ENCODE measurements at places on chromosomes 13 and 19.

DNA sequence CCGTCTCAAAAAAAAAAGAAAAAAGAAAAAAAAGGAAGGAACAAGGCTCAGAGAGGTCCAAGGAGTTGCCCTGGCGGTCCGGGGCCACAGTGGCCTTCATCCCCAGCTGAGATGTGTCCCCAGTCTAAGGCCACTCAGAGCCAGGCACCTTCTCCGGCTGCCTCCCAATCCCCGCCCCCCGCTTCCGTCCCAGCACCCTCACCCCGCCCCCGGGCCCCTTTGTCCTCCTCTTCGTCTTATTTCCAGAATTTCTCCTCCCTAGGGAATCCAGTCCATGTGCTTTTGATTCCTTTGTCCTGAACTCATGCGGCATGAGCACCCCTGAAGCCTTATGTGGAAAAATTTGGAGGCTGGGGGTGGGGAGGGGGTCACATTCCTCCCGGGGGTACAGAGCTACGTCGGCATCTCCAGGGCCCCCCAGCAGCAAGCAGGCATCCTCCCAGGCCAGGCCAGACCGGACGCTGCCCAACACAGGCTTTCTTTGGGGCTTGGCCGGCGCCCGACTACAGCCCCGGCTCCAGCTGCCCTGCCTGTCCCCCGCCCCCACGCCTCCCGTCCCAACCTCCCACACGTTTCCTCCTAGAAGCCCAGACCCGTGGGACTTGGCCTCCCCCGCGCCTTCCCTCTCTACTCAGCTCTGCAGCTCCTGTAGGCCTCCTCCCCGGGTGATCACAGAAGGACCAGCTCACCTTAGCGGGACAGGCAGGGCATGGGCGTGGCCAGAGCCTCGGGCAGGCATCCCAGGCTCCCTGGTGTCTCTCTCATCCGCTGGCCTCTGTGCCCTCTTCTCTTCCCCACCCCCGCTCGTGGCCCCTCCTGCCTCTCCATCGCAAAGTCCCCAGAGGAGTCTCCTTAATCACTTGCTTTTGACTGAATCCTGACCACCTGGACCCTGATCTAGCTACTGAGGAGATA, 17.8 kb upstream of the ADGRE5 start:
- peak; percentile 68 for DNase-seq

GRCh38 chr19:16283210-16284061, 41.2 kb upstream of the KLF2 start:
- no peak for DNase-seq

- no peak for DNase-seq
Measured at GRCh38 chr13:28794396-28794795, 25.7 kb upstream of the MTUS2 start.

- DNase-seq = no peak
Measured at GRCh38 chr19:2883686-2884439, 16.7 kb downstream of the ZNF556 start.

- DNase-seq = peak; percentile 69
Measured at GRCh38 chr19:41641879-41642485, 15.1 kb upstream of the CEACAM4 start.

DNA sequence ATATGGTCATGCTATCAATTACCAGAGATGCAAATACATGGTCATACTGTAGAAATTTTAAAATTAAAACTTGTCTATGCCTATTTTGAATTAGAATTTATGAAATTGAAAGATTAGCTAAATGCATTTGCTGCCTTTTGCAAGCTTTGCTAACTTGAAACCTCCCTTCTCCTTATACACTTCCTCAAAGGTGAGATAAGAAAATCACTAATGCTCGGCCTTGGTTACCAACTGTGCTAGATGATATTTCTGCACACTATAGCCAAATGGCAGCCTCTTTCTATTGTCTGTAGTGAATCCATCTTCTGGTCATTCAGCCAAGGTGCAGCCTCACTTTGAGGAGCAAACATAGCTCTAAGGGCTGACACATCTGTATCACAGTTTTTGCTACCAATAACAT, 31.1 kb upstream of the MYCBP2 start:
- DNase-seq = no peak

GRCh38 chr13:32548837-32549236, 10.2 kb upstream of the N4BP2L2 start:
- no peak for DNase-seq

- DNase-seq = no peak
Measured at GRCh38 chr19:55467236-55468053, 2.9 kb upstream of the C19orf85 start.

- no peak for DNase-seq
Measured at GRCh38 chr13:51816604-51817249, 12.8 kb upstream of the DHRS12 start.

GRCh38 chr19:32691291-32691951, at the start of gene NUDT19:
Gene NUDT19 (plus strand): TSS chr19:32691821. CDS start chr19:32691961, 140 bp downstream.
- peak; percentile 88 for DNase-seq

- DNase-seq = no peak
Measured at GRCh38 chr19:1066748-1067340, at the start of gene ARHGAP45. Gene ARHGAP45 (plus strand): TSS chr19:1067167. CDS start chr19:1067406, 239 bp downstream.

- DNase-seq = no peak
Measured at GRCh38 chr19:17180997-17181702, 34.0 kb upstream of the USE1 start.

DNA sequence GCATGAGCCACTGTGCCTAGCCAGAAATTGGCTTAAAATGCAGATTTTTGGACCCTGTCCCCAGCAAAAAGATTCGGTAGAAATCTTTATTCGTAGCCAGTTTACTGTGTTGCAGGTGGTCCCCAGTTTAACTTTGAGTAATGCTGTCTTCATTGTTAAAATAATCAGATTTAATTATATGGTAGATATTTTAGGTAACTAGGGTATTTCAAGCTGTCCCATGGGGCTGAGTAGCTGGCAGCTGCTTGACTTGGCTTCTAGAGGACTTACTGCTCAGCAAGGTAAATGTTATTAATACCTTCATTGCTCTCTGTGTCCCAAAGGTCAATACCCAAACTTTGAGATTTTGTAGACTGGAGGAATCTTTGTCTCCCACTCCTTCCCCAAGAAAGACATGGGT, 21.1 kb downstream of the LSM14A start:
- DNase-seq = peak; percentile 75

GRCh38 chr19:3097442-3097871, 3.3 kb downstream of the GNA11 start:
- DNase-seq = no peak

- no peak for DNase-seq
Measured at GRCh38 chr13:39536274-39536673, 66.7 kb downstream of the LHFPL6 start.

DNA sequence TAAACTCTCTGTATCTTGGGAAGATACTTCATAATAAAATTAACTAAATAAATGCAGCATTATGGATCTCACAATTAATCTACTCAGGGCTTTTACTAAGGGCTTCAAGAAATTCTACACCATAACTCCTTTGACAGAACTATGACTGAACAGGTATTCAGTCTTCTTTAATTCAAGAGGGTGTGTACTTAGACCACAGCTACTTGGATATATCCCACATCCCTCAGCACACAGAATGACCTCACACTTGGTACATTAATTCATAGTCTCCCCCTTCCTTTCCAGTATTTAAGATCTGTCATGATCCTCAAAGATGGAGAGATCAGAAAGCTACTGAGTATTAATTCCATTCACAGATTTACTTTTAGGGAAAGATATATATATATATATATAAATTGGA, 11.6 kb downstream of the DIAPH3 start:
- no peak for DNase-seq

DNA sequence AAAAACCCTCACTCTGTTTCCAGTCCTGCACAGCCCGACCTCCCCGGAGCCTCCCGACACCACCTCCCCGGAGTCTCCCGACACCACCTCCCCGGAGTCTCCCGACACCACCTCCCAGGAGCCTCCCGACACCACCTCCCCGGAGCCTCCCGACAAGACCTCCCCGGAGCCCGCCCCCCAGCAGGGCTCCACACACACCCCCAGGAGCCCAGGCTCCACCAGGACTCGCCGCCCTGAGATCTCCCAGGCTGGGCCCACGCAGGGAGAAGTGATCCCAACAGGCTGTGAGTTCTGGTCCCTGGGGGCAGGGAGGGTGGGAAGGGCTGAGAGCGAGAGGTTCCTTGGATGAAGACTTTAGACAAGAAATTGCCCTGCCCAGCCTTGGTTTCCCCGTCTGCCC, 5.4 kb downstream of the MADCAM1 start:
- no peak for DNase-seq

DNA sequence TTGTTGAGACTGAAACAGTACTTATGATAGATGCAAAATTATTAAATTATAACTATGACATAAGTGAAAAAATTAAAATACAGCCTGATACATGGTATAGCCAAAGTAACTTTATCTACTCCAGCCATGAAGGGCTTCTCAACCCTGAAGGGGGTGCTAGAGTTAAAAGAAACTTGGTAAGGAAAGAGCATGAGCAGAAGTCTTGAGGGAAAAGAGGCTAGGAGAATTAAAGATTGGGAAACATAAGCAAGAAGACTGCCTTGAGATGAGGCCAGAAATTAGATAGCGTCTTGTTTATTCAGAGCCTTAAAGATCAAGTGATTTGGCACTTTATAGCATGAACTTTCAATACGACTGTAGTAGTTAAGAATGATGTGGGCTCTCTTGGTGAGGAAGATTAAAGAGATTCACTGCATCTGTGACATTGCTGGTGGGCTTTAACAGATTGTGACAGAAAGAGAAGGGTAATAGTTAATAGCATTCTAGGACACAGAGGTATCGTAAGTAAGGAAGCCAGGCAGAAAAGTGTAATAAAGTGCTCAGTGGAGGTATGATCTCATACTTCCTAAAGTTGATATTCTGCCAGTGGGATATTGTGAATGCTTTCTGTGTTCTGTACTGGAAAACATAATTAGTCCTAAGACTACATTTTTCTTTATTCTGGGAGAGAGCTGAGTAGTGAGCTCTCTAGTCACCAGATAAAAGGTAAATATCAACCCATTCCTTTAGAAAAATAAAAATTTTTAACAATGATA, 385.4 kb upstream of the PRR20A start:
- no peak for DNase-seq

DNA sequence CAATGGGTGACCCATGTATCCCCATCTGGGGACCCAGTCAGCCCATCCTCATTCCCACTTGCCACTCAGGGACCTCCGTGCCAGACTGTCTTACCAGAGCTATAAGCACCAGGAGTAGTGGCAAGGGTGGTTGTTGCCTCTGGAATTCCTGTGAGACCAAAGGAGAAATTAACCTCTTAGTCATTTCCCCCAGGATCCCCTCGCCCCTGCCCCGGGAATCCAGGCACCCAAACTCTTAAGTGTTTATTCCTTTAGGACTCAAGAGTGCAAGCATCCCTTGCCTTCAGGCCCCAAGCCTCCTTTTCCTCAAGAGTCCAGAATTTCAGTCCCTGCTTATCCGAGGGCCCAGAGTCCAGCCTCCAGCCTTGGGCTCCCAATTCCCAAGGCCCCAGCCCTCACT, 9.2 kb downstream of the NTN5 start:
- no peak for DNase-seq

- no peak for DNase-seq
Measured at GRCh38 chr13:45141369-45141768, 21.1 kb downstream of the GTF2F2 start.

DNA sequence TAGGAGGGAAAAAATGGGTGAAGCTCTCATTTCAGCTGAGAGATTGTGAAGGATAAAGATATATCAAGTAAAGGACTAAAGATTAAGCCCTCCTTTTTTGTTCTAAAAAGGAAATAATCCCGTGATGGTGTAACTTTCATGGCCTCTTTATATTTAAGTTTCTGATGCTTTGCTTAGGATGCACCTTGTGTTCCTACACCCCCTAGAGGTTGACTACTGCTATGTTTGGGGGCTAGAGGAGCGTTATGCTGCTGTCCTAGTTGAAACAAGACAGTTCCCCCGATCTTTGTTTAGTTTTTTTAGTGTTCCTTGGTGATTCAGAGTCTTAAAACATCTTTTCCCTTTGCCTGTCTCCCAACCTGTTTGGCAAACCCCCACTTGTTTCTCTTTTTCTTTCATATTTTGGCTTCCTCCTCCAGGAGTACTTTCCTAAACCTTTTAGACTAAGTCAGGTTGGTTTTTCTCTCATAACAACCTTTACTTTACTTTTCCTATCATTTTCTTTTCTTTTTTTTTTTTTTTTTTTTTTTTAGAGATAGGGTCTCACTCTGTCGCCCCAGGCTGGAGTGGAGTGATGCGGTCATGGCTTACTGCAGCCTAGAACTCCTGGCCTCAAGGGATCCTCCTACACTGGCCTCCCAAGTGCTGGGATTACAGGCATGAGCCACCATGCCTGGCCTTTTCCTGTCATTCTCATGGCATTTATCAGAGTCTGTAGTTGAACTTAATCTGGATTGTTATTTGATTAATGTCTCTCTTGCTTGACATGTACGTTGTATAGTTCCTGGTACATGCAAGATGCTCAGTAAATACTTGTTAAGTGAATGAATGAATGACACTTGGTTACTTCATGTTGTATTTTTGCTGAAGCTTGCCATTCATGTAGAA, 2.8 kb downstream of the UBA2 start:
- DNase-seq = peak; percentile 5

- no peak for DNase-seq
Measured at GRCh38 chr19:2578391-2578890, 102.5 kb downstream of the GADD45B start.

- no peak for DNase-seq
Measured at GRCh38 chr13:32938907-32939306, 77.3 kb upstream of the KL start.

GRCh38 chr13:78319101-78319627, 284.2 kb downstream of the POU4F1 start:
- no peak for DNase-seq

- DNase-seq = no peak
Measured at GRCh38 chr19:6983448-6983847, 37.8 kb downstream of the MBD3L2B start.

- no peak for DNase-seq
Measured at GRCh38 chr19:17942582-17943273, 9.9 kb downstream of the CCDC124 start.

DNA sequence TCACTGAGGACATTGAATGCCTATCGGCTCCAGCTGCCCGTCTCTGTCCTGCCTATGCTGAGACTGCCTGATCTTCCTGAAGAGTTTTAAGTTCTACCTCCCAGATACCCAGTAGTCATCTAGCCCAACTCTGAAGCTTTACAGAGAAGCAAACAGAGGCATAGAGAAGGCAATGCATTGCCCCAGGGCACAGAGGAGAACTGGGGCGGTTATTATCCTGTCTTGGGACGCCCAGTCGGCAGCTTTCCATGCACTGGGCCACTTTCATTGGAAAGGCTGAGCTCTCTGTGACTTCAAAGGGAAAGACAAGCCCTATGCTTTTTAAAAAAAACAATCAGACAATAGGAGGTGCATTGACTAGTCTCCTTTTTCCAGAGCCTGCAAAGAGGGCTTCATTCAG, 71.6 kb downstream of the HSPH1 start:
- DNase-seq = no peak

DNA sequence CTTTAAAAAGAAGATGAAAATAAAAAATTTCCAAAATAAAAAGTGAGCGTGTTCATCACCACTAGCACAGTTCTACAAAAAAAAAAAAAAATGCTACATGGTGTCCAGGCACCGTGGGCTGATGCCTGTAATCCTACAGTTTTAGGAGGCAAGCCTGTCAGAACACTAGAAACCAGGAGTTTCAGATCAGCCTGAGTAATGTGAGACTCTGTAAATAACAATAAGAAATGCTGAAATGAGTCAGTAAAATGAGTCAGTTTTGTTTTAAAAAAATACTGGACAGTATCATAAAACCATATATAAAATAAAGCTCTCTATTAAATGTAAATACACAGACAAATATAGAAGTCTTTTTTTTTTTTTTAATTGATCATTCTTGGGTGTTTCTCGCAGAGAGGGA, 30.0 kb downstream of the ZNF91 start:
- DNase-seq = no peak
